ENCODE measurements at places on chromosomes 6 and 20.

GRCh38 chr20:5109276-5109675 lies 10.5 kb downstream of the PCNA start:
- no peak for DNase-seq

DNA sequence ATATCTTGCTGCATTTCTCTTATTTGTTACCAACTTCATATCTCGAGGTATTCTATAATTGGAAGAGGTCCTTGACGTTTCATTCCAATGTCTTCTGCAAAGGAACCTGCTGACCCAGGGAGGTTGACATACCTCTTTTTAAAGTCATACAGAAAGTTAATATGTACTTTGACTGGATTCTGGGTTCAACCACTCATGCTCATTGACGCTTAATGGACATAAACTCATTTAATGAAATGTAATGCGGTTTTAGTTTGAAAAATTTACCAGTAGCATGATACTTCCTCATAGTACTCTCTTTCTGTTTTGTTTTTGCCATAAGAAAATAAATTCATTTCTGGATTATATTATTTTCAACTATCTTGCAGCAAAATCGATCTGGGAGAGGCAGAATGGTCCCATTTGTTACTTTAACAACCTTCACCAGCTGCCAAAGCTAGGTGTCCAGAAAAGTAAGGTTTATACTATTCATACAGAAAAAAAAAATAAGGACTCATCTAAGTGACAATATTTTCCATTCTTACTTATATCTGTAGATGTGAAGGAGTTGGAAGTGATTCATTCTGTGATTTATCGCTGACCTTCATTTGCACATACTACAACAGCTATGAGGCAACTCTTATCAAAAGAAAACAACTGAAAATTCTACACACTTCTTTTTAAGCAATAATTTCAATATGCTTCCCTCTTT lies 101.6 kb downstream of the ATXN1 start:
- no peak for DNase-seq

DNA sequence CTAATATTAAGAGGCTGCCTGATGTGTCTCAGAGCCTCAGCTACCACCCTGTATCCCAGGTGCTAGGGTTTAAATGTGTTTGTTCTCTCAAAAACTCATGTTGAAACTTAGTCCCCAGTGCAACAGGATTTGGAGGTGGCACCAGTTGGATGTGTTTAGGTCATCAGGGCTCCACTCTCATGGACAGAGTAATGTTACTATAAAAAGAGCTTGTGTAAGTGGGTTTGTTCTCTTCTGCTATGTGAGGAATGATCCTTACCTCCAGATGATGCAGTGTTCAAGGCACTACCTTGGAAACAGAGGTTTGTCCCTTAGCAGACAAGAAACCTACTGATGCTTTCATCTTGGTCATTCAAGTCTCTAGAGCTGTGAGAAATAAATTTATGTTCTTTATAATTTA lies 164.9 kb upstream of the EPHA7 start:
- no peak for DNase-seq

- peak; percentile 77 for DNase-seq
Measured at GRCh38 chr6:129894921-129895320, 33.8 kb upstream of the TMEM244 start.

GRCh38 chr6:118896339-118897136 lies 2.6 kb downstream of the ASF1A start:
- peak; percentile 49 for DNase-seq

DNA sequence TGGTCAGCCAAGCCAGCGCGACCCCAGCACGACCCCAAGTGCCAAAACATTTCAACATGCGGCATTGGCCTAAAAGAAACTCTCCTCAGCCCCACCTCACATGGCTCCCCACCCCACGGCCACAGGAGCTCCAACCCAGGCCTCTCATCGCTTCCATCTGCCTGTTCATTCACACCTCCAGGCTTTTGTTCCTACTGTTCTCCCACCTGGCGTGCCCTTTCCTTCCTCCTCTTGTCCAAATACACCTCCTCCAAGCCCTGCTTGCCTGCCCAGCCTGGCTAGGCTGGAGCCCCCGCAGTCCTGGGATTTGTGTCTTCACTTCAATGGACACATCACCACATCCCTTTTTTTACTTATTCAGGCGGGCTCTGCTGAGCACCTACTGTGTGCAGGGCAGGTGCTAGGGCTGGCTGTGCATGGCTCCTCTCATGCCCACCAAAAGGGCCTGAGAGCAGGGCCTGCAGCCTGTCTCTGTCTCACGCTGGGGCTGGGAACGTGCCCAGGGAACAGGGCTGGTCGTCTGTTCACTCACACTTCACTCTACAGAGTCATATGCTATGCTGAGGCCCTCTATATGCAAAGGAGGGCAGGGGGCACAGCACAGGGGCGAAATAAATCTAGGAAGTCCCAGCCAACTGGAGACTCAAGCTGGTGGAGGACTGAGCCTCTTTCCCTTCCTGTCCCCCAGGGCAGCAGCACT lies 61.1 kb downstream of the GRM4 start:
- DNase-seq, result no peak
